ENCODE measurements at places on chromosomes 1 and 21. TPM values are rescaled to one million over a fixed set of nuclear protein-coding genes. Genes with fewer than 3 reads are reported as not detected.

- no peak for DNase-seq
Measured at GRCh38 chr1:28682840-28683239, 14.3 kb downstream of the GMEB1 start.

GRCh38 chr21:14097881-14098499, 112.8 kb downstream of the LIPI start:
- DNase-seq, result no peak

ZMYND12 gene
- total RNA-seq, result 0.60 TPM

GRCh38 chr1:34050709-34051485, 114.1 kb downstream of the CSMD2 start:
- DNase-seq, result no peak

FCGR1A gene
- total RNA-seq, result not detected
